ENCODE measurements at places on chromosomes 1 and 21. TPM values are rescaled to one million over a fixed set of nuclear protein-coding genes. Genes with fewer than 3 reads are reported as not detected.

GRCh38 chr1:11134898-11135266 is 35.2 kb upstream of the EXOSC10 start:
- H3K27me3 ChIP-seq, result no peaks in the 10 kb centered on the region
- H3K4me1 ChIP-seq, result peaks cover 17% of the 10 kb centered on the region
- H3K36me3 ChIP-seq, result peaks cover 74% of the 10 kb centered on the region
- H3K27ac ChIP-seq, result no peak overlapping the region

DNA sequence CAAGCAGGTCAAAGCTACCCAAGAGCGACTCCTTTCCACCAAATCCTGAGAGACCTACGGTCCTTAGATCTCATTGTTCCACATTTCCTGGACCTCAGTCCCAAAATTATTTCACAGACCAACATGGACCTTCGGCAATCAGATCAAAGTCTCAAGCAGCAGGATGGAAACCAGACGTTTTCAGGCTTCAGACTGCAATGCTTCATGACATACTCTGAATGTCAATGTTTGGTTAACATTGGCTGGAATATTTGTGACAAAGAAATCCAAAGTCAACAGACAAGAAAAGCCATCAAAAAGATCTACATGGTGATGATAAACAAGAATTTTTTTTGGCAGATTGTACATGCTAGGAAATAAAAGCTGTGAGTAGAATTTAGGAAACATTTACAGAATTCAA is 1057.3 kb downstream of the ADGRL2 start:
- H3K4me3 ChIP-seq, result no peak overlapping the region
- no peaks in the 10 kb centered on the region for H3K4me1 ChIP-seq
- peaks cover under 1% of the 10 kb centered on the region for H3K36me3 ChIP-seq
- no peaks in the 10 kb centered on the region for H3K27me3 ChIP-seq

- DNase-seq, result peak; percentile 86
- peak overlapping the region; percentile 5 for H3K4me3 ChIP-seq
- H3K27ac ChIP-seq, result peak overlapping the region; percentile 91
- H3K36me3 ChIP-seq, result no peaks in the 10 kb centered on the region
- H3K4me1 ChIP-seq, result peaks cover 24% of the 10 kb centered on the region
Observed at GRCh38 chr21:42942244-42942643, 16.8 kb upstream of the ERVH48-1 start.

TCP10L gene
- not detected for total RNA-seq

SPRR5 gene
- total RNA-seq, result not detected

- H3K27ac ChIP-seq, result no peak overlapping the region
- peaks cover 30% of the 10 kb centered on the region for H3K4me1 ChIP-seq
- no peak for DNase-seq
- no peaks in the 10 kb centered on the region for H3K27me3 ChIP-seq
Observed at GRCh38 chr1:167761400-167761799, 39.6 kb downstream of the MPZL1 start.

DNA sequence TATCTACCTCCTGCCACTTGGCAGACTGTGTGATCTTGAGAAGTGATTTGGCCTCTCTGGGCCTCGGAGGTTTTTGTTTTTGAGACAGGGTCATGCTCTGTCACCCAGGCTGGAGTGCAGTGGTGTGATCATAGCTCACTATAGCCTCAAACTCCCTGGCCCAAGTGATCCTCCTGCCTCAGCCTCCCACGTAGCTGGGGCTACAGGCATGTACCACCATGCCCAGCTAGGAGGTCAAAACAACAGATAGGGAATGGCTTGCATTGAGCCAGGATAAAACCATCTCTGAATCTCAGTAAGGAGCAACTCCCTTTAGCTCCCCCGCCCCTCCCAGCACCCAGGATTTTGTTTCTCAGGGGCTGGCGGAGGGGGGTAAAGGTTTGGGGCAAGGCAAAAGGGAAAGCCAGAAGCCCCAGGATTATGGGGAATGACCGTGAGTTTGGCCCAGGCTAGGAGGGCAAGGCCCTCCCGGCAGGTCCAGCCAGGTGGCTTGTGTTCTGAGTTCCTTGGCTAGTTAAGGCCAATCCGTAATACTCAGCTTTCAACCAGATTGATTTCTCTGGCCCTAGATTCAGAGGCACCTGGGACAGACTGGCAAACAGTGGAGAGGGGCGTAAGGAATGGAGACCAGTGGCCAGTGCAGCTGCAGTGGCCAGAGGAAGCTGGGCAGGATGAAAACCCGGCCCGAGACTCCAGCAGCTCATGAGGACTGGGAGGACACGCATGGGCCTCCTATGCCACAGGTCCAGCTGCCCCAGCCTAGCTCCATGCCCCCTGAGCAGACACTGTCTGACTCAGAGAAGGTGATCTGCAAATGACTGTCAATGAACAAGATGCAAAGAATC is 130.1 kb downstream of the DMRTB1 start:
- H3K27me3 ChIP-seq, result peaks cover 23% of the 10 kb centered on the region
- DNase-seq, result no peak
- no peaks in the 10 kb centered on the region for H3K4me1 ChIP-seq
